Femur (tissue), 1 donor: ENCODE measurements at places on chromosomes 5 and 9.

DNA sequence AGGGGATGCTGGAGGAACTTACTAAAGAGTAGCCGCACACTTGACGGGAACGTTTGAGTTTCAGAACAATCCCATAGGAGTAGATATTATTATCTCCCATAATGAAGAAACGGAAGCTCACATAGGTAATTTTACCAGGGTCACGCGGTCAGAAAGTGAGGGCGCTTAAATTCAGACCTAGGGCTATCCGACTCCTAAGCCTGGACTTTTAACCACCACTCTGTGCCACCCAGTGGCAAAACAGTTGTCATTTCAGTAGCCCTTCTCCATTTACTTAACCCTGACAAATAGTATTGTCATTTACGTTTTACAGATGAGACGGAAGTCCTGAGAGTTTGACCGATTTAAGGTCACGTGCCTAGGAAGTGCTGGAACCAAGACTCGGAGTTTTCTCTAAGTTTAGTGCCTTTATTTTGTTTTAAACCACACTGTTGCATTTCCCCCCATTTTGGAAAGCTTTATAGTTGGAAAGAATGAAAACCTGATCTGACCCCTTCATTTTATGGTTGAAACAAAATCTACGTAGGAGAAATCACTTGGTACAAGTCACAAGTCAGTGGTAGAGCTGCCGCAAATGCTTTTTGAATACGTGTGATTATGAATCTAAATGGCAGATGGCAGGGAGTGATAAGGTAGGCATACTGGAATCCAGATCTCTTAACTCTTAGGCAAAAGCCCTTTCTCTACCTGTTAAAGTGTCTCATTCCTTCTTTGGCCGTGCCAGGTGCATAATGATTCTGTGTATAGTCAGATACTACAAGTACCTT lies 650 bp downstream of the MRRF start:
- DNase-seq = no peak

GRCh38 chr9:24552526-24553182 lies 7.0 kb upstream of the IZUMO3 start:
- DNase-seq = no peak

DNA sequence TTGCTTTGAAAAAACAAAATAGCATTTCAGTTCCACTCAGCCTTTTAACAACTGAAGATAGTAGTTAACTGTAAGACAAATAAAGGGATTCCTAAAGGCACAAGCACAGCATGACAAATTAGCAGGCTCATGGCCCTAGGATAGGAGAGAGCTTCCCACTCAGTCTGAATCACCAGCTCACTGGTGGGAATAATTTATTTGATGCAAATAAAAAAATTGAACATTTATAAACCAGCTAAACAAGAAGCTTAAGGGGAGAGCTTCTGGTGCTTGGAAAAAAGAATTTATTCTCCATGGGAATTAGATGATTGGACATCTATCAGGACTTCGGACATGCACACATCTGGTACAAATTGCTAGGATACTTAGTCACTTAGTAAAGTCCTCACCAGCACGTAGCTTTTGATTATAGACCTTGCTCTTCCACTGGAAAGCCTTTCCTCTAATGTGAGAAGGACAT lies 294.1 kb upstream of the TNC start:
- DNase-seq = no peak

GRCh38 chr5:109249126-109249525 lies 160.6 kb downstream of the PJA2 start:
- DNase-seq = no peak
